ENCODE measurements at places on chromosomes 3 and 15.

- DNase-seq, result no peak
Measured at GRCh38 chr3:66602237-66602636, 101.4 kb upstream of the LRIG1 start.

GRCh38 chr3:139642996-139643395 lies 34.8 kb downstream of the NMNAT3 start:
- no peak for DNase-seq

DNA sequence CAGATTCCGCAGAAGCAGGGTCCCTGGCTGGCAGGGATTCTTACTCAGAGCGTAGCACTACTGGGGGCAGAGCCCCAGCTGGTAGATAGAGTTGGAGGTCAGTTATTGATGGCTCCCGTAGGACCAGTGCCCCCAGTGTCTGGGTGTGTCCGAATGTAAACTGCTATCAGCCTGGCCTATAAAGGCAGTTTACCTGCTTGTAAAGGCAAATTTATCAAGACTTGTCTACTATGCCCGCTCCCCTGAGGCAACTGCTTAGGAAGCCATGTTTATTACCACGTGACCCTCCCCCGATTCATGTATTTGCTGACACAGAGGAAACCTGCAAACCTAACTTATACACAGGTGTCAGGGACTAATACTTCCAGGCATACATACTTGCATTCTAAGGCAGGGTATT lies 607 bp upstream of the PPP1R14D start:
- no peak for DNase-seq

GRCh38 chr3:48999085-48999858 lies 7.9 kb upstream of the WDR6 start:
- no peak for DNase-seq

DNA sequence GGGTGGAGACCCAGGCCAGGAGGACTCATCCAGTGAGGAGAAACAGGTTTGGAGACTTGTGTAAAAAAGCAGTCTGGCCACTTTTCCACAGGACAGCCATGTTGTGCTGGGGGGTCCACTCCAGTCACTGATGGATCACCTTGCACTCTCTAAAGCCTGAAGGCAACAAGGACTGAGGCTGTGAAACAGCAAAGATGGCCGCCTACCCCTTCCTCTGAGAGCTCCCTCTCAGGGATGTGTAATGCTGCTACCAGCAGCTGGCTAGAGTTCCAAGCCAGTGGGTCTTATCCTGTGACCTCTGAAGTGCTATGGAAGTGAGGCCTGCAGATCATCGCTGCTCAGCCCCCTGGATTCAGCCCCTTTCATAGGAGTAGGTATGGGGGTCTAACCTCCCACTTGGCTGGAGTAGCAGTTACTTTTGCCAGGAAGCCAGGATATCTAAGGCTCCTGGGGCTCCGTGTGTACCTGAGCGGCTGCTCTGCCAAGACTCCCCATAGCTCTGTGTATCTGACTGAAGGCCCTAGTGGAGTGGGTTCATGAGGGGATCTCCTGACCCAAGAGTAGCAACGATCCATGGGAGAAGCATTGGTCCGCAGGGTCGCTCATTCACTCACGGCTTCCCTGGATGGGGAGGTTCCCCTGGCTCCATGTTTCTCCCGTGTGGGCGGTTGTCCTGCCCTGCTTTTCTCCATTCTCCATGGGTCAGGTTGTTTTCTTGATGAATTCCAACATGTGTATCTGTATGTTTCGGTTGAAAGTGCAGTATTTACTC lies 69.9 kb upstream of the TNFSF10 start:
- DNase-seq, result no peak

DNA sequence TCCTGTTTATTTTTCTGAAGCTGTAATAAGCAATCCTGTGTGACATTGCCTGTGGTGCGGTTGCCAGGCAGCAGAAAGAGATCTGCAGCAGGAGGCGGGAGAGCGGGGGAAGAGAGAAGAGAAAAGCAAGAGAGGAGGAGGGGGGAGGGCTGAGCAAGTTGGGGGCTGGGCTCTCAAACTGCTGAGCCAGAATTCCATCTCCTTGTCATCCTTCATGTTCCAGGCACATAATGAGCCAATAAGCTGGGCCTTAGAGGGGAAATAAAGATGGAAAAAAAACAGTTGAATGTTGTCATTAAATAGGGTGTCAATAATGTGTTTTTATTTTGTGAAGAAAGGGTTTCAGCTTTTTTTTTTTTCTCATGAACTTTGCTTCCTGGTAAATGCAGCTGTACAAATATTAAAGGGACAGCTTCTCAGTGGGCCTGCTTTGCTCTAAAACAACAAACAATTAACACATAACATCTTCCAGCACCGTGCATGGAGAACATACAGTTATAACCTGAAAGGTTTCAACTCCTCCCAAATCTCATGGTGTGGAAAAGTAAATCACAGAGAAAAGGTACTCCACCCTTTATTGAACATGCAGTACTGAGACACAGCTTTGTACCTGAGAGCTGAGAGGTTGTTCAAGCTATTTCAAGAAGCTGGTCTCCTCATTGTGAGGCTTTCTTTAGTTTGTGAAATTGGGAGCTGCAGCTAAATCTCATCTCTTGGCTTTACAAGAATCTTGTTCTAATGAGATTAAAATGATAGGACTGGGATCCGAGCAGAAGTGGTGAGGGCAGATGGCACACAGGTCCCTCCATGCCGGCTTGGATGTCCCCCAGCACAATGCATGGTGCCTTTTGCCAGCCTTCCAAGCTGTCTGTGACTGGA lies 451.1 kb upstream of the KCNMB2 start:
- DNase-seq, result peak; percentile 82

- no peak for DNase-seq
Measured at GRCh38 chr15:58014040-58014439, 51.5 kb downstream of the ALDH1A2 start.

GRCh38 chr15:29862271-29862670 lies 40.0 kb upstream of the TJP1 start:
- no peak for DNase-seq

DNA sequence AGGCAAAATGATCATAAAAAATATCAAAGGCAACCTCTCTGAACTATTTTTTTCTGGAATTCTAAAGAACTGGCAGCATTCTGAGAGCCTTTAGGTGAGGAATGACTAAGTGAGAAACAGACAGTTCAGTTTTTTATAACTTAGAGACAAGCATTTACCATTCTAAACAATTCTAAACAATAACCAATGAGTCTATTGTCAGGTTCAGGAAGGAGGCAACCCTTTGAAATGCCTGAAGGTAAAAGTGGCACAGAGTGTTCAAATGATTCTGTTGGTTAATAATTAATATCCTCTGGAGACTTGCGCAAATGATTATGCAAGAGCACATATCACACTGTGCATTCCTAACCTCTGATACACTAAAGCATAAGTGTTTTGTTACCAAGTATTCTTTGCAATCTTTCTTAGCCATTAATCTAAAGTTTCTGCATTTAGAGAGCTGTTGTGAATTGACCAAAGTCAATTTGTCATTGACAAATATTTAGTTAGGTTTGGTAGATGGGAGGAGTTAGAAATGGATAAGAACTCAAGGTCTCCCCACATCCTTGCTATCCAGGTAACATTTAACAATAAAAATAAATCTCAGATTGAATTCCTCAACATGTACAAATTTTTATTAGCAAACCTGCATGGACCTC lies 9.2 kb upstream of the TGFBR2 start:
- DNase-seq, result no peak

DNA sequence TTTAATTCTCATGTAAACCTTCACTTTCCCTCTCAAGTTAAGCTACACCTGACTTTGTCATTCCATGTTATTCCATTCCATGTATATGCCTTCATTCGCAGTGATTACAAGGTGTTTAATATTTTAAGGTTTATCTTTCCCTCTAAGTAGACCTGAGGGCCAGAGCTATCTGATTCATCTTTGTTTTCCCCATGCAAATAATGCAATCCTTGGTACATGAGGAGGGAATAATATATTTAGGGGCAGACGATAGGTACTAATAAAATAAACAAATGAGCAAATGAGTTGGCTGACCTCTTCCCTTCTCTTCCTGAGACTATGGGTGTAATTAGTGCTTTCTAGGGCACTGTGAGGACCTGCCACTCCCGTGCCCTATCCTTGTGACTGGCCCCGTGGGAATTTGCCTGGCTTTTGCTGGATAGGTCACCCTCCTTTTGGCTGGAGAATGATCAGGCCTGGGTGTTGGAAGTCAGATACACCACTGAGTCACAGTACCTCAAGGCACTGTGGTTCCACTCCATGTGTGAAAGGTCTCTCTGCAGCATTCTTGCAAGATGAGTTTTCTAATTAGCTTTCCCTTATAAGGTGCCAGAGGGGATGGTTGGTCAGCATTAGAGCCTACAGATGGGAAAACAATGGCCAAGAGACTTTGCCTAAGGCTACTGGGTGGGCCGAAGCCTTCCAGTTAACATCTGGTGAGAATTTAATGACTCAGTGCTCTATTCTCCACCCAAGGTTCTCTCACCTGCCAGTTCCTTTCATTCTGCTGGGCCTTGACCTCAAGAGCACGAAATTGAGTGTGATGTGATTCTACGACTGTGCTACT lies 183.2 kb downstream of the P3H2 start:
- DNase-seq, result no peak

DNA sequence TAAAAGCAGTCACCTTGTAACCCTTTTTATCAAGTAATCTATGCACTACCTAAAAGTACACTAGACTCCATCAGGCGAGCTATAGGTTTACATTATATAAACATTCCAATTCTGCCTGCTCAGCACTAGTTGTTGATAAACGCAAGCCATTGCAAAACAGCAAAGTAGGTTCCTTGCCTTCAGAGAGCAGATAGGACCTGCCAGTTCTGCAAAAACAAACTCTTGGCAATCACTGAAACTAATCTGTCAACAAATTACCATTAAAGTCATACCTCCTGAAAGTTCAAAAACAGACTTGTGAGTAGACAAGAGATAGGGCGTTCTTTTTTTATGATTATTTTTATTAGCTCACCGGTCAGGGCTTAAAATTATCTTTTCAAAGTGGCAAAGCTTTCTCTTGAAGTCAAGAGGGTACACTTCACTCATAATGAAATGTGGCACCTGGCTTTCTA lies 392.5 kb downstream of the FOXP1 start:
- no peak for DNase-seq

GRCh38 chr3:71868876-71869275 lies 83.9 kb upstream of the PROK2 start:
- DNase-seq, result no peak

GRCh38 chr3:14548321-14548729 lies 8.2 kb upstream of the GRIP2 start:
- peak; percentile 2 for DNase-seq
